SJSA1 (cell line): ENCODE measurements at places on chromosomes 3 and 15. TPM values are rescaled to one million over a fixed set of nuclear protein-coding genes. Genes with fewer than 3 reads are reported as not detected.

Gene STXBP5L
- 0.03 TPM in 1 of 2 replicates, not detected in the other for total RNA-seq

Gene SLC22A14
- not detected in 2 replicates for total RNA-seq

GRCh38 chr3:95810462-95810861 is 1003.9 kb upstream of the EPHA6 start:
- no peak overlapping the region for H3K27ac ChIP-seq
- H3K36me3 ChIP-seq: no peaks in the 10 kb centered on the region
- no peaks in the 10 kb centered on the region for H3K4me1 ChIP-seq
- DNase-seq: no peak
- H3K4me3 ChIP-seq: no peak overlapping the region

GRCh38 chr3:66629982-66630368 is 129.2 kb upstream of the LRIG1 start:
- H3K27ac ChIP-seq: no peak overlapping the region
- no peak overlapping the region for H3K4me3 ChIP-seq
- no peaks in the 10 kb centered on the region for H3K36me3 ChIP-seq
- no peaks in the 10 kb centered on the region for H3K4me1 ChIP-seq
- no peak for DNase-seq

Gene CLSTN2
- 0.05 TPM in 1 of 2 replicates, not detected in the other for total RNA-seq

DNA sequence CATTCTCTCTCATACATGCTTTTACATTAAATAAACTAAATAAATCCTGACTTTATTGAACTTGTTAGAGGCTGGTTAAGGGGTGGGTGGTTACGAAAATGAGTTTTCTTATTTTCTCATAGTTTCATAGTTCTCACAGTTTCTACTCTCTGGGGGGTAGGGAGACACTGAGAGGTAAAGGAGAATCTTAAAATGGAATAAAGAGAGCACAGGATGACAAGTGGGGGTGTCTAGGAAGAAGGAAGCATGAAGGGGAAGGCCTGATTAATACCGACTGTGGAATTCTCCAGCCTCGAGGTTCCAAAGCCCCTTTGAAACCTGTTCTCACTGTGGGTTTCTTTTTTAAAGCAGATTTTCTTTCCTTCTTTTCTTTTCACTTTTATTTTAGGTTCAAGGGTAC is 66.4 kb upstream of the TRA2B start:
- H3K4me3 ChIP-seq: no peak overlapping the region
- H3K4me1 ChIP-seq: no peaks in the 10 kb centered on the region
- H3K36me3 ChIP-seq: no peaks in the 10 kb centered on the region
- no peaks in the 10 kb centered on the region for H3K27me3 ChIP-seq
- H3K27ac ChIP-seq: no peak overlapping the region

Gene IL17RD
- not detected in 2 replicates for total RNA-seq

Gene UTS2B
- total RNA-seq: 0.76 TPM in 1 of 2 replicates, not detected in the other

Gene SLC9C1
- not detected in 2 replicates for total RNA-seq

Gene TM4SF18
- total RNA-seq: 2.4 and 10.4 TPM in 2 replicates

DNA sequence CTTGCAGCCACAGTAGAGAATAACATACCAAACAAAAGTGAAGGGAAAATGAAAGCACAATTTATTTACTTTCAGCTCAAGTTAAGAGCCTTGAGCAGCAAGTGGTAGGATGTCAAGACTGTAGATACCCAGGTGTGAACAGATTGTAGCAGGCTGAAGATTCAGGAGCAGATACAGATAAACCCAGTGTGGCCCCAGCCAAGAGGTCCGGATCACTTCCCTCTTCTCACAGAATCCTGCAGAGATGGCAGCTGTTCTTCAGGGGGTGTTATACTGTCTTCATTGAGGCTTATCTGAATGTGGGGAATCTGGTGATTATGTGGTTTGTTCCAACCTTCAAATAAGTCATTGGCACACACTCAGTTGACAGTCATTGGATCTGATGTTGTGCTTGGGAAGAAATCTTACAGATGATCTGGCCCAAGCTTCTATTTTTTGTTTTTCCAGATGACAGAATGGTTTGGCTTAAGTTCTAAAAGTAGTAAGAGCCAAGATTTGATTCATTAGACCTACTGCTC is 2.2 kb downstream of the STARD9 start:
- no peak for DNase-seq
- no peaks in the 10 kb centered on the region for H3K27me3 ChIP-seq
- H3K4me3 ChIP-seq: no peak overlapping the region
- H3K27ac ChIP-seq: no peak overlapping the region
- peaks cover 29% of the 10 kb centered on the region for H3K4me1 ChIP-seq
- H3K36me3 ChIP-seq: peaks cover 3% of the 10 kb centered on the region; the same call in 1 of the 2 replicates
